ENCODE measurements at places on chromosomes 16 and 17. TPM values are rescaled to one million over a fixed set of nuclear protein-coding genes. Genes with fewer than 3 reads are reported as not detected.

Gene TNFSF12
- total RNA-seq, result 9.3 TPM

Gene TBCD
- 46.2 TPM for total RNA-seq

Gene ADAMTS18
- 0.28 TPM for total RNA-seq

Gene OTOP3
- total RNA-seq, result not detected

Gene CORO6
- total RNA-seq, result 0.35 TPM

Gene ARHGAP27
- 6.5 TPM for total RNA-seq

Gene METTL26
- total RNA-seq, result 33.2 TPM

Gene KRTAP16-1
- total RNA-seq, result not detected

Gene RAB37
- 14.0 TPM for total RNA-seq

Gene C1QL1
- 0.13 TPM for total RNA-seq

Gene KRT16
- total RNA-seq, result not detected

Gene ARHGDIG
- total RNA-seq, result 0.70 TPM

Gene KRTAP1-3
- not detected for total RNA-seq

Gene TBC1D3K
- not detected for total RNA-seq

Gene KRTAP4-1
- not detected for total RNA-seq

Gene TMEM170A
- 10.5 TPM for total RNA-seq

Gene AOC2
- total RNA-seq, result 2.6 TPM

Gene ACAP1
- total RNA-seq, result 3.4 TPM

Gene TOX3
- 1.3 TPM for total RNA-seq

Gene HSD11B2
- total RNA-seq, result 3.1 TPM

Gene CBFA2T3
- total RNA-seq, result 11.0 TPM

Gene C17orf113
- total RNA-seq, result 0.20 TPM

Gene RPH3AL
- total RNA-seq, result 87.4 TPM

Gene TNRC6C
- total RNA-seq, result 11.0 TPM

Gene GLTPD2
- 28.0 TPM for total RNA-seq

Gene TMEM106A
- 2.1 TPM for total RNA-seq

Gene CBX2
- 0.75 TPM for total RNA-seq

Gene SLC35G6
- total RNA-seq, result not detected

Gene TMEM238L
- total RNA-seq, result not detected

Gene KRT33A
- not detected for total RNA-seq

Gene SRP68
- total RNA-seq, result 30.8 TPM

Gene CCDC200
- not detected for total RNA-seq

Gene CAPNS2
- not detected for total RNA-seq

Gene PRAC1
- total RNA-seq, result not detected

Gene C1QTNF8
- total RNA-seq, result not detected

Gene KIF2B
- total RNA-seq, result not detected

Gene TEDC2
- total RNA-seq, result 0.63 TPM
